Stimulated activated CD4-positive, alpha-beta T cell treated with anti-CD3 and anti-CD28 coated beads, Interleukin-1b, Interleukin-23, amount 100 ng/mL, for 1 hour (primary cell): ENCODE measurements at places on chromosomes 3 and 15.

DNA sequence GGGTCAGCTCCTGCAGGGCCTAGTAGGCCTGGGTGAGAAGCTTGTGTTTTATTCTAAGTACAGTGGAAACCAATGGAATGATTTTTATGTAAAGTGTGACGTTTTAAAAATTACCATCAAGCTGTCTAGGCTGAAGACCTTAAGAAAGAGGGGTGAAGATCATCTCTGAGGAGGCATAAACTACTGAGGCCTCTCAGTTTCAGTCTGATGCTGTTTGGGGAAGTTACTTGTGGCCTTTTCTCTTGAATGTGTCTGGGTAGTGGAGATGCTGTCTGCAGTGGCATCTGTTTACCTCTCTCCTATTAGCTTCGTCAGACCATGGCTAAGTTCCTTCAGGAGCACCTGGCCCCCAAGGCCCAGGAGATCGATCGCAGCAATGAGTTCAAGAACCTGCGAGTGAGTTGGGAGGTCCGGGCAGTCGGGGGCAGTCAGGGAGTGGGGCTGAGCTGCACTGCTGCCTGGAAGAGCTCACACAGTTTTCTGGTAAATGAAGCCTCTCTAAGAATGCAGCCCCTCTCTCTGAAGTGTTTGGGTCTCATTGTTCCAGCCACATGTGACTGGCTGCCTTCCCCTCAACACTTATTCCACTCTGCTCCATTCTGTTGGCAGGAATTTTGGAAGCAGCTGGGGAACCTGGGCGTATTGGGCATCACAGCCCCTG, 1.9 kb downstream of the IVD start:
- DNase-seq: no peak

DNA sequence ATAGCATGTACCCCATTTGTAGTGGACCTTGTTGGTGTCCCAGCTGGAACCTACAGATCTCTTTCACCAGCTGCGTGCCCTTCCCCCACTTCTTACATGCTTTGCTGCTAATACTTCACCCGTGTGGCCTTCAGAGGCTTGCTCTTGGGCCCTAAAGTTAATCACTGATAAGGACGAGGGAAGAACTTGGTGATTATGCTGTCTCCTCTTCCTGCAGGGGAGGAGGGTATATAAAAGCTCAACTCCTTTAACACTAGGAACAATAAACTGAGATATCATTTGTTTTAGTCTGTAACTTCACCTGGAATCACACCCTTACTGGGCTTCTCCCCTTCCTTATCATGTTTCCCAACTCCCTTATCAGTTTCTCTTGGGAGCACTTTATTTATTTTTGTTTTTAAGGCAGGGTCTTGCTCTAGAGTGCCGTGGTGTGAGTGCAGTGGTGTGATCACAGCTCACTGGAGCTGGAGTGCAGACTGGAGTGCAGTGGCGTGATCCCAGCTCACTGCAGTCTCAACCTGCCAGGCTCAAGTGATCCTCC, 43.2 kb upstream of the PIK3R4 start:
- no peak for DNase-seq

- no peak for DNase-seq
Measured at GRCh38 chr15:51359981-51360380, 18.5 kb downstream of the GLDN start.

- DNase-seq: no peak
Measured at GRCh38 chr15:58077427-58077826, 11.9 kb upstream of the ALDH1A2 start.

DNA sequence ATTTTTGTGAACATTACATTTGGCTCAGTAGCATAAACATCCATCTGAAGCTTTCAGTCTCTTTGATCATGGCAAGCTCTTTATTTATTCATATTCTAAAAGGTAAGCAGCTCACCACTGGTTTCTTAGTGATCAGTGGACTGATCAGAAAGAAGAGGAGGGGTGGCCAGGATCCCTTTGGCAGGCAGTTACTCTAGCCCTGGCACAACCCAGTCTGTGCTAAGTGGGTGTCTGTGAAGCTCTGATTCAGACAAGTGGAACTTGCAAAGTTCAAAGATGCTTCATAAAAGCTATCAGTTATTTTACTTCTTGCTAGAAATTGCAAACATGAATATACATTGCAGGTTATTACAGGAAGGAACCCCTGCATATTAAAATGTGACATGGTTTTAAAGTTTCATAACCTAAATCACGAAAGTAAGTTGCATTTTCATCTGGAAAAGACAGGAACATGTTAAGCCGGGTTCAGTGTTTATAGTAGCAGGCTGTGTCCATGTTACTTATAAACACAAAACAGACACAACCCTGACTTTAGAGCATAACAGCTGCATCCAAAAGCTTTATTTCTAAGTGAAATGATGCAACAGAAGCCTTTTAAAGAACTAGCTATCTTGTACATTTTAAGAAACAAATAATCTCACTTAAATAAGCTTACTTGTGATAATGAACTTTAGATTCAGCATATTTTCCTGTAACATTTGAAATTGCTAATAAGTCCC, 785.3 kb downstream of the MCTP2 start:
- no peak for DNase-seq

DNA sequence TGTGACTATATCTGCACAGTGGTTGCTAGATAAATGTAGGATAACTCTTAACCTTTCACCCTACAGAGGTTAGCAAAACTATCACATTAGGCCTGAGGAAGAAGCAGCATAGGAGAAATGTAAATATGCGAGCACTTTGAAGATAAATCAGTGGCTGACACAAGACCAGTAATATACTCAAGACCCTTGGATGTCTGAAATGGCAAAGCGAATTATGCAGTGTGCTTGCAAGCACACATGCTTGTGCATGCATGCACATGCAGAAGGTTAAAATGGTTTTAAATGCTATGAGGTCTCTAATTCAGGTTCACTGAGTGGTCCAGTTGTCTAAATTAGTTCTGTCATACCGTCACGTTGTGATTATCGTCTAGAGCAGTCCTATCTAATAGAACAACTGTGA, 13.6 kb upstream of the UTS2B start:
- no peak for DNase-seq

- DNase-seq: no peak
Measured at GRCh38 chr3:10788451-10788850, 27.6 kb upstream of the SLC6A11 start.

DNA sequence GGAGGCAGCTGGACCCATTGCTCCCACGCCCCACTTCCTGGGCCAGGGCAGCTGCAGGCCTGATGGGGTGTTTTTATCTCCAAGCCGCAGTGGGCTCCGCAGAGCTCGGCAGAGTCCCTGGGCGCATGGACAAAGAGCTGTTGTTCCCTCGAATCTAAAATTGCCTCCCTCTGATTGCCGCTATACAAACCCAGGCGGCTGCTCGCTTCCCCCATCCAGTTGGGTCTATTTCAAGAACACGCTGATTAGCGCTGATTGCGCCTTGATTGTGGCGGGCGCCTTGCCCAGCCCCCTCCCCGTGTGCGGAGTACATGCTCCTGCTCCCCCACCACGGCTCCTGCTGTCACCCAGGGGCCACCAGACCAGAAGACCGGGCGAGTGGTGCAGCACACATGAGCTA, 43.4 kb upstream of the SLC6A1 start:
- DNase-seq: no peak

- DNase-seq: no peak
Measured at GRCh38 chr15:25070353-25070963, 115.7 kb downstream of the SNRPN start.

- DNase-seq: no peak
Measured at GRCh38 chr3:16448639-16449070, 64.8 kb downstream of the RFTN1 start.

DNA sequence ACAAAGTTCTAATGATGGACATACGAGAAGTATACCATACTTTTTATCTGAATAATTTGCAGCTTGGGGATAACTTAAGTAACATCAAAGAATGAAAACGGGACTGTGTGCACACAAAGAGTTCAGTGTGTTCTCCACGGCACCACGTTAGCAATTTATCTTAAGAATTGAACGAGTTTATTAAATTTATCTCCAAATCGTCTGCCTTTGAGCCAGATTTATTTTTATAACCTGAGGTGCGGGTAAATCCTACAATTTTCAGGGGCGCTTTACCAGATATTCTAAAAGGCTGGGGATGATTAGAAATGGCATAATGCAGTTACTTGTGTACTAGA, 3.5 kb downstream of the CHD2 start:
- DNase-seq: no peak

GRCh38 chr3:177377166-177377565, 179.9 kb upstream of the TBL1XR1 start:
- DNase-seq: no peak

GRCh38 chr3:127750226-127751031, 71.9 kb downstream of the MGLL start:
- DNase-seq: no peak

- DNase-seq: no peak
Measured at GRCh38 chr15:77622934-77623754, 9.6 kb downstream of the LINGO1 start.

- DNase-seq: no peak
Measured at GRCh38 chr15:85282504-85283115, 97.8 kb upstream of the AKAP13 start.

GRCh38 chr3:127152684-127153505, 40.0 kb upstream of the PRR23E start:
- no peak for DNase-seq

DNA sequence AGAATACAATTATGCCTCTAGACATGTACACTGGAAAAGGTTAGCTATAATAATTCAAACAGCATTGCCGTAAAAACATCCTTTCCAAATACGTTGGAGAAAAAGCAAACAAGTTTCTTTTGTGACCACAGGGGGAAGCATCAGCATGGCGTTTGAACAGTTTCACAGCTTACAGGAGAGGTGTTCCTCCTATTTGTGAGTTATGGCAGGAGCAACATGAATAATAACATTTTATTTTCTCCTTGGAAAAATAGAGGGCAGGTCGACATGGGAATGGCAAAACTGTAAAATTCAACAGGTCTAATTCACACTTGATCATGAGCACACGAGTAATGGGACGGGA, 39.7 kb upstream of the GADL1 start:
- no peak for DNase-seq

DNA sequence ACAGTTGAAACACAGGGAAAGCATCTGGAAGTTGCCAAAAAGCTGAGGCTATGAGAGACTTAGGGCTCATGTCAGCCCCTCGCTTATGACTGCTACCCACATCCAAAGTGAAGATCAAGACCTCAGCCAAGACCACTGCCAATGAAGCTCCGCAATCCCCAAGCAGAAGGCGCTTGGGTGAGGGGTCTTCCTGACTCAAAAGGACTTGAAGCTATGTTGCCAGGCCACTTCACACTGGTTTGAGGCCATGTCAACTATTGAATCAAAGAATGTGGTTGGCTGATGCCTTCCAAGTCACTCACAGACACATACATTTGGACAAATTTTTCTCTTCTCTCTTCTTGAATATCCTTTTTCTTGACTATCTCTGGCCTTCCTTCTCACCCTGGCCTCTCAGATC, 928 bp upstream of the CCR4 start:
- no peak for DNase-seq

GRCh38 chr3:41532976-41533375, 333.7 kb downstream of the CTNNB1 start:
- DNase-seq: no peak

GRCh38 chr15:20341901-20342600, 199.5 kb downstream of the GOLGA6L6 start:
- DNase-seq: no peak

DNA sequence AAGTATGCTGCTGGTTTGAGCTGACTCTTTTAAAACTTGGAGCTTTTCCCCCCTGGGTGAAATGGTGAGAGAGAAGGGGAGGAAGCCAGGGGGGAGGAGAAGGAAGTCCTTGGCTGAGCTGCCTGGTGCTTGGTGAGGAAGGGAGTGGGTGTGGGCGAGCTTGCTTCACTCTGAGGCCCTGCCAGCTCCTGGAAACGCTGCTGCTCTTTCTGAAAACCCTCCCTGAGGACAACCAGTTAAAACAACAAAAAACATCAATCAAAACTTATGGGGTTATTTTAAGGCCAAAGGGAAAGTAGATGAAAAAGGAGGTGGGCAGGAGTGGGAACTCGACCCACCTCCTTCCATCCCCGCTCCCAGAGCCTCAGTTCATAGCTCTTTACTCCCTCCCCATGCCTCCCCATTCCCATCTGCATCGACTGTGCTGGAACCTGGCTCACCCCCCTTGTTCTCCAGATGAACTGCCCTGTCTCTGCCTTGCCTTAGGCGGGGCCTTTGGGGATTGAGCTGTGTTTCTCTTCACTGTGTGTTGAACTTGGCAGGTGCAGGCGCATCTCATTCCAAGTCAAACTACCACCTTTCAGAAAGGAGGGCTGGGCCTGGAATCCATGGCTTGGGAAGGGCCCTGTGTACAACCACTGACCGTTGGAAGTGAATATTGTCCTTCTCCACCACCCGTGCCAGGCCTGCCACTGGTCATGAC, 166.1 kb downstream of the ZNF621 start:
- DNase-seq: no peak

DNA sequence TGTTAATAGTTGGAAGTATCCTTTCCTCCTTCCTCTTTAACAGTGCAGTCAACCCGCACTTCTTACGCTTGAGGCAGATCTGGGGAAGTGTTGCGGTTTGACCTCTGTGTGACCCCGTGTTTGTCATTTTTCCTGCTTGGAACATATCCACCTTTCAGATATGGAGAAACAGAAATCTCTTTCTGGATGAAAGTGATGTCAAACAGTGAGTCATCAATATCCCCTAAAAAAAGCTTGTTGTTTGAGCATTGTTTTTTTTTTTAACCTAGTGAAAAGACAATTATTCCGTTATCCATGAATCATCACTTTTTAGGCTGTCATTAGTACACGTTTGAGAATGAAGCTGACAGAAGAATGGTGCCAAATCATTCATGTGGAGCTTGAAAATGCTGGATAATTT, 293.7 kb downstream of the ARPP21 start:
- DNase-seq: no peak

GRCh38 chr3:122824465-122825381, 29.9 kb downstream of the SLC49A4 start:
- no peak for DNase-seq

DNA sequence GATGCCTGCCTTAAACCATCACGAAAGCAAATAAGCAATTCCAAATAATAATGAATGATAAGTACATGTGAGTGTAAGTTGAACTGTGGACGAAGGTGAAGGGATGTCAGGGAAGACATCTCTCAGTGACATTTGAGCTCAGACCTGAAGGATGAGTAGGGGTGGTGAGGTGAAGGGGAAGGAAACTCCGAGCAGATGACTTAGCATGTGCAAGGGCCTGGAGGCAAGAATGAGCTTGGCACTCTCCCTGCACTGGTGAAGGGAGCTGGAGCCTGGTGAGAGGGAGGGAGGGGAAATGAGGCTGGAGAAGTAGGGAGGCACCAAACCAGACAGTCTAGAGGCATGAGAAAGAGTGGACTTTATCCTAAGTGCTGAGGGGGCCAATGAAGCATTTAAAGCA, 84.3 kb downstream of the MTHFS start:
- DNase-seq: no peak

DNA sequence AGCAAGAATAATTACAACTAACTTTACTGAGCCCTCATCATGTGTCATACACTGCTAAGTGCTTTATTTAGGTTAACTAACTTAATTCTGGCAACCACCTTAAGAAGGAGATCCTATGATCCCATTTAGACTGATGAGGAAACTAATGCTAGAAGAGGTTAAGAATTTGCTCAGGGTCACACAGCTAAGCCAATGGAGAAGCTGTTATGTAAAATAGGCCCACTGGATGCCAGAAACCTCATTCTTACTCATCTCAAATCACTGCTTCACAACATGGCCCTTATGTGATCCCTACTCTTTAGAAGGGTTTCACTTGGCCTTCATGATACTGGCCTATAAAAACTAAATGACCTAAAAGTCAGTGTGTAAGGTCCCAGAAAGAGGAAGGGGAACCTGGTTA, 41.2 kb downstream of the IMPG2 start:
- DNase-seq: no peak

- DNase-seq: no peak
Measured at GRCh38 chr3:188432802-188433520, 279.0 kb downstream of the LPP start.
